ENCODE measurements at places on chromosomes 4 and X.

DNA sequence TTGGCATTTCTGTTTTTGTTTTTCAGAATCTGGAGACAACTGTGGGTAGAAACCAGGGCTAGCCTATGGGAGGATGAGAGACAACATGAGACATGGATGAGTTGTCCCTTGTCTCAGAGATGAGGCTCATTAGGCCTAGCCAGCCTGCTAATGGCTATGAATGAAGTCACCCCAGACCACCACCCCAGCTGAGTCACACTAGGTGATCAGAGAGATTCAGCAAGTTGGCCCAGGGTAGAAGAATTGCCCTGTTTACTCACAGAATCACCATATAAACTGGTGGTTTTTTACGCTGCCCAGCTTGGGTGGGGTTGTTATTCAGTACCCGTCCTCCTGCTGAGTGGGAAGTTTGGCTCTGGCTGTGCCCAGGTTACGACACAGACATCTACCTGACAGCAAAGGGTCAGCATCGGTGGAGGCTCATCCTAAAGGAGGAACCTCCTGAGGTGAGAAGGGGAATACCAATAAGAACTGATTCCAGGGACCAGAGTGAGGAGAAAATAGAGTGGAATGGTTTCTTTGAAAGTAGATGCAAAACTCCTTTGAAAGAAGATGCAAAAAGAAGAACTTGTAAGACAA, 17.2 kb upstream of the ARSJ start:
- no peak for DNase-seq

- no peak for DNase-seq
Observed at GRCh38 chr4:42048394-42048793, 58.1 kb downstream of the SLC30A9 start.

- no peak for DNase-seq
Observed at GRCh38 chr4:102218656-102219055, 126.6 kb downstream of the SLC39A8 start.

- DNase-seq = no peak
Observed at GRCh38 chr4:11475871-11476270, 47.2 kb upstream of the HS3ST1 start.

DNA sequence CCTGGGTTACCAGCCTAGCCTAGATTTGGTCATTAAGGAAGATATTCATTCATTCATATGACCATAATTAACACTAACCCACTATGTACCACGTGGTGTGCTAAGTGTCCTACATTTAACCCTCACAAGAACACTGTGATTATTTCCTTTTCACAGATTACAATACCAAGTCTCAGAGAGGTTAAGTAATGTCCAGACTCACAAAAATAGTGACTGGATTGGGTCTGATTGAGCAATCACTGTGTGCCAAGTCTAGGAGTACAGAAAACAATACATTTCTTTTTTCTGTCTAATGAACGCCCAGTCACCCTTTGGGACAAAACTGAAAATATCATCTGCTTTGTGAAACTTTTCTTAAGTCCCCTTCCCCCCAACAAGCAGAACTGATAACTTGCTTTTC, 7.6 kb upstream of the DLG3 start:
- no peak for DNase-seq

DNA sequence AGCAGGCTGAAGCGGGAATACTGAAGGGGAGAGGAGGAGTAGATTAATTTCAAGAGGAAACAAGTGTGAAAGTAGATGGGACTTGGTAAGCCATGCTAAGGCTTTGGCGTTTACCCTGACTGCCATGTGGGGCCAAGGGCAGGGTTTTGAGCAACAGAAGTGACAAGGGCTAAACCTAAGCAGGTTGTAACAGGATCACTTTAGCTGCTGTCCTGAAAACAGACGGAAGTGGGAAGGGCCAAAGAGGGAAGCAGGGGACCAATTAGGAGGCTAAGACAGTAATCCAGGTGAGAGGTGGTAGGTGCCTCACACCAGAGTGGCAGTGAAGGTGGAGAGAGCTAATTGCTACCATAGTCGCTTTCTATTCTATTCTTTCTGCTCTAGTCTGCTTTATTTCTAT, 166.5 kb downstream of the PJA1 start:
- no peak for DNase-seq

- DNase-seq = no peak
Observed at GRCh38 chr4:153531000-153531358, 64.8 kb downstream of the TMEM131L start.

- DNase-seq = no peak
Observed at GRCh38 chr4:84786478-84786877, 180.0 kb downstream of the WDFY3 start.

- no peak for DNase-seq
Observed at GRCh38 chrX:143363419-143363818, 153.9 kb downstream of the SPANXN3 start.

DNA sequence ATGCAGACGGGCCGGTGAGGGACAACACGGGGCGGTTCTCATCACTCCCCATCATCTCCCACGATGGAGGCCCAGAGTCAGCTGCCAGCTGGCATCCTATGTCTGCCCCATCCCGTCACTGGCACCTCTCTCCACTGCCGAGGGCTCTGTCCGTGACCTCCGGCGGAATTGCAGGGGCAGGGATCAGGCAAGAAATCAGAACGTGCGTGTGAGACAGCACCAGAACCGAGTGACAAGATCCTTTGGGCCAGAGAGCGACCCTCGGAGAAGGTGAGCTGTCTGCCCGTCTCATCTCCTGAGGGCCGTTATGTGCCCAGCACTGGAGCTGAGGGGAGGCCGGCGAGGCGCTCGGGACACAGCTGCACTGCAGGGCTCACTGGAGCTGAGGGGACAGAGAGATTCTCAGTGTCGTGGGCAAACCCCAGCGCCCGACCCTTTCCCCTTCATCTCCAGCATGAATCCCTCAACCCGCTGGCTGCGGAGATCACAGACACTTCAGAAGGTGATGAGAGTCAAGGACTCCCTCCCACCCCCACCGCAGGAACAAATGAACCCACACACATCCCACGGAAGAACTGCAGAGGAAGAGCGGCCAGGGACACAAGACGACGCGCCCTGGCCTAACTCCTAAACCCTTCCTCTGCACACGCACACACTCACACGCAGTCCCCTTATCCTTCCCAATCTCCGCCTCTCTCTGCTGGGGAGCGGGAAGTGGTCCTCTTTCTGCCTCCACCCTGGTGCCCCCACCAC, 128.7 kb downstream of the AFAP1 start:
- DNase-seq = no peak

DNA sequence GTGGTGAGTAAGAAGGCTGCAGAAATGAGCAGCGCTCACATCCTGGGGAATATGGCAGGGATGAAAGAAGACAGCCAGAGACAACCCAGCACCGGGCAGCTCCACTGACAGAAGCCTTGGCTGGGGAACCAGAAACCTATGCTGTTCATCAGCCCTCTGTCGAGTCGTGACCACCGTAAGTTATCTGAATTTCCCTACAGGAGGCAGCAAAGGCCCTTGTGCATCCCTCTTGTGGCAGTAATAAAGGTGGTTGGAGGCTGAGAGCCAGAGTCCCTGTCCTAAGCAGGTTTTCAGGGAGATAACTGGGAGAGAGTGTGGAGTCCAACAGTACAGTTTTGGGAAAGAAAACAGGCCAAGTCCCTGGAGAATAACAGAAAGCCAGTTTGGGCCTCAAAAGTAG, 194.0 kb upstream of the BOD1L1 start:
- no peak for DNase-seq

DNA sequence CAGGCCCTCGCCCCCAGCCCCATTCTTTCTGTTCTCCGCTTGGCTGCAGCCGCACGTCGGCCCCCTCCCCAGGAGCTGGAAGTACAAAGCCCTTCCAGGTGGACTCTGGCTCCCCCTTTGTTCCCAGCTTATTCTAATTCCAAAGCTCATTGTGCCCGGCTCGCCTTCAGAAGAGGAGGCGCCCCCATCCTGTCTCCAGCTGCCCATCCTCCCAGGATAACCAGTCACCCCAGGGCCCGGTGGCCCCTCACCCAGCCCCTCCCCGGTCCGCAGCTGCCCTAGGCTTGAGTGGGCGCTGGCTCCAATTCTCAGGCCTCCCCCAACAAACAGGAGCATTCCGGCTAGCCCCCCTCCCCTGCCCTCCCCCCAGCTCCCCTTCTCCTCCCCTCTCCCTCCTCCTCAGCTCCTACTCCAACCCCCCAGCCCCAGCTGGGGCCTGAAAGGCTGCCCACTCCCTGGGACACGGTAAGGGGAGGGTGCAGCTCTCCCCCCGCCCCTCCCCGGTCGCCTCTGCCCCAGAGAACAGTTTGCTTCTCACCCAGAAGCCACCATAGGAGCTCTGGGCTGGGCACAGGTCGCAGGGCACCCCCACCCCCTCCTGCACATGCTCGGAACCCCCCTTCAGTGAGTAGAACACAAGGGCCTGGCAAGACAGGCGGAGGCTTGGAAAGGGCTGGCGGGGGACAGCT, 3.1 kb upstream of the SLC6A8 start:
- no peak for DNase-seq

DNA sequence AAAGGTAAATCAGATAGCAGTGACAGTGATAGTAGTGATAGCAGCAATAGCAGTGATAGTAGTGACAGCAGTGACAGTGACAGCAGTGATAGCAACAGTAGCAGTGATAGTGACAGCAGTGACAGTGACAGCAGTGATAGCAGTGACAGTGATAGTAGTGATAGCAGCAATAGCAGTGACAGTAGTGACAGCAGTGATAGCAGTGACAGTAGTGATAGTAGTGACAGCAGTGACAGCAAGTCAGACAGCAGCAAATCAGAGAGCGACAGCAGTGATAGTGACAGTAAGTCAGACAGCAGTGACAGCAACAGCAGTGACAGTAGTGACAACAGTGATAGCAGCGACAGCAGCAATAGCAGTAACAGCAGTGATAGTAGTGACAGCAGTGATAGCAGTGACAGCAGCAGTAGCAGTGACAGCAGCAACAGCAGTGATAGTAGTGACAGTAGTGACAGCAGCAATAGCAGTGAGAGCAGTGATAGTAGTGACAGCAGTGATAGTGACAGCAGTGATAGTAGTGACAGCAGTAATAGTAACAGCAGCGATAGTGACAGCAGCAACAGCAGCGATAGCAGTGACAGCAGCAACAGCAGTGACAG, 6.1 kb downstream of the DSPP start:
- no peak for DNase-seq

- DNase-seq = no peak
Observed at GRCh38 chr4:128294464-128294863, 6.9 kb upstream of the PGRMC2 start.

DNA sequence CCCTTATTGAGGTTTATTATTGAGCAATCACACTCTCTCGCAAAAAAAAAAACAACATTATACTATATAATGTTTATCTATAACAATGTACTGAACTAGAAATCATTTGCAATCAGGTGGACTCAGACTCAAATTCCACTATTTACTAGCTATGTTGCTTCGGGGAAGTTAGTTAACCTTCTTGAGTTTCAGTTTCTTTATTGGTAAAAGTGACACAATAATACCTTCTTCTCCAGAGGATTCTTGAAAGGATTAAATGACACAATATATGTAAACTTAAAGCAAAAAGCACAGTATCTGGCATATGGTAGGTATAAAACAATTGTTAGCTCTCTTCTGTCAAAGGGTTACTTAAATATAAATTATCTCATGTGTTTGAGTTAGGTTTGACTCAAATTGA, 31.5 kb upstream of the HDAC8 start:
- no peak for DNase-seq

GRCh38 chr4:96103086-96103485, 263.2 kb downstream of the PDHA2 start:
- DNase-seq = no peak

- DNase-seq = peak; percentile 81
Observed at GRCh38 chrX:151393514-151393913, 3.5 kb upstream of the VMA21 start.

DNA sequence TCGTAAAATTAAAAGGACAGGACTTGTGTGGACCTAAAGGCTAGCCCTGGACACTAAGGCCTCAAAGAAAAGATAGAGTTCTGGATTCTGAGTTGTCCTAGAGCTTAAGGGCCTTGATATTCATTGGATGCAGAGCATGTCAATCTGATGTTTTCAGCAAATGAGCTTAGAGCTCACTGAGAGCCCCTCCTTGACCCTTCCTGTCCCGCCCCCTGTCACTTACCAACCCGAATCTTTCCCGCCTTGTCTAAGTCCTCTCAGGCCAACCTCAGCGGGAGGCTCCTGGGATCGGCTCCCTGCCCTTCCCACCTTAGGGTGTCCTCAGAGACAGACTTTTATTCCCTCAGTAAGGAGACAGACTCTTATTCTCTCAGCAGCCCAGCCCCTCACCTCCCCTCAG, at the start of gene CT47C1:
CT47C1 (plus strand) TSS at position 250 of the 400 bp plus-strand sequence. CDS start 233 bp downstream, outside the sequence.
- no peak for DNase-seq

DNA sequence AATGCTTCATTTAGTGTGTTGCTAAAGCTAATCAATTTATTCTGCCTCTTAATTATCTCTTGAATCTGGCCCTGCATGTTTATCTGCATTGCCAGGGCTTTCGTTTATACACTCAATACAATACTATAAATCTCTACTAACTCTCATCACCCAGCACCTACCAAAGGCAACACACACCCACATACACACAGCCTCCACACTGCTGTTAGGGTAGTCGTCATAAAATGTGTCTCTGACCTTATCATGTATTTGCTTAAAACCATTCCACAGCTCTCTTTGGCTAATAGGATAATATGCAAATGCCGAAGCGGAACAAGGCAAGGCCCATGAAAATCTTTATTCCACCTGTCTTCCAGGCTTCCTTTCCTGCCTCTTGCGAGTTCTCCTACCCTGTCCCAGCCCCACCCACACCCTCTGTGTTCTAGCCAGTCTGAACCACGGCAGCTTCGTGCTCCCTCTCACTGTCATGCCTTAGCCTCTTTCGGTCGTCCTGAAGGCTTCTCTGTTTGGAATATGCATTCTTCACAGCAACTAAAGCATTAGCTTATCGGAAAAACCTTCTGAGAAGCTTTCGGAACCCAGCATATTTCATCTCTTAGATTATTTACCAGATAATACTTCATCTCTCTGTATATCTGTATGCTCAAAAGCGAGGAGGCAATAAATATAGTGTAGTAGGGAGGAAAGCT, 333.5 kb downstream of the TENM3 start:
- no peak for DNase-seq

- no peak for DNase-seq
Observed at GRCh38 chr4:143281507-143282190, 55.0 kb upstream of the GAB1 start.

- DNase-seq = no peak
Observed at GRCh38 chr4:182758273-182758672, 158.9 kb downstream of the DCTD start.

DNA sequence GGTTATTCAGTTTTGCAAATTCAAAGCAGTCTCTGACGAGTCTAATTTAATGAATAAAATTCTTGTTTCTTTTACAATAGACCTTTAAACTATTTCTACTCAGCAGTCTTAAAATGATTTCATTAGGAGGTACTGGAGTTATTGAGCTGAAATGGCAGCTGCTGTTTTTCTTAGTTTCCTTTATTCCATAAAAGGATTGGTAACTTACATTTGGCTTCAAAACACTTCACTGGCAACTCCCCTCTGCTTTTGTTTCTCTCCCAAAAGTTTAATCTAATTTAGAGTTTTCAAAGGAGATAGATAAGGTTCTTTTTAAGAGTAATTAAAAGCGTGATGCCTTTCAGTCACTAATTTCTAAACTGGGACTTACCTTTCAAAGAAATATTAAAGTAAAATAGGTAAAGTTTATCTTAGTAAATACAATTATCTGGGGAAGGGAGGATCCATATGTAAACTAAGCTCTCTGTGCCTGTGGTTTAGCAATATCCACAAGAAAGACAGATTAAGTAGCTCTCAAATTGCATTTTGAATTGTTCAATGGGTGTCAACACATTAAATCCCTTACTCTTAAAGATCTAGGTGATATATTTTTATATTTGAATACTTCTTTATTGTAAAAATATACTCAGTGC, 17.1 kb upstream of the PCDH10 start:
- no peak for DNase-seq

Data from activated CD8-positive, alpha-beta memory T cell treated with anti-CD3 and anti-CD28 coated beads, Interleukin-2, amount 10 ng/mL, durations not matched to agents 7 days and 5 days (primary cell).